Heart left ventricle (tissue), 16 donors: ENCODE measurements at places on chromosomes 5 and 9. TPM values are rescaled to one million over a fixed set of nuclear protein-coding genes. Genes with fewer than 3 reads are reported as not detected.

Gene TTLL11
- polyA plus RNA-seq = 2.7 TPM

GRCh38 chr9:117938896-117939295 lies 234.7 kb downstream of the TLR4 start:
- H3K4me1 ChIP-seq = no peaks in the 10 kb centered on the region
- no peak overlapping the region for H3K4me3 ChIP-seq
- no peak for DNase-seq
- no peak overlapping the region for H3K27ac ChIP-seq
- no peaks in the 10 kb centered on the region for H3K36me3 ChIP-seq

Gene LHX3
- not detected for polyA plus RNA-seq

DNA sequence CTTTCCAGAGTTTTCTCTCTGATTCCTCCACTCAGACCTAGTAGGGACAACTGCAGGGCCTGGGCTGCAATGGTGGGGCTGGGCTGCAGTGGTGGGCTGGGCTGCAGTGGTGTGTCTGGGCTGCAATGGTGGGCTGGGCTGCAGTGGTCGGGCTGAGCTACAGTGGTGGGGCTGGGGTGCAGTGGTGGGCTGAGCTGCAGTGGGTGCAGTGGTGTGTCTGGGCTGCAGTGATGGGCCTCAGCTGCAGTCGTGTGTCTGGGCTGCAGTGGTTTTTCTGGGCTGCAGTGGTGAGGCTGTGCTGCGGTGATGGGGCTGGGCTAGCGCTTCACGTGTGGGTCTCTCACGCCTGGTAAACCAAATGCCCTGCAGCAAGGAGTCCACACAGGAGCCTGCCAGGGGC lies 27.4 kb downstream of the ABO start:
- H3K4me1 ChIP-seq = peaks cover 6% of the 10 kb centered on the region
- H3K36me3 ChIP-seq = no peaks in the 10 kb centered on the region
- DNase-seq = no peak
- no peak overlapping the region for H3K4me3 ChIP-seq
- no peak overlapping the region for H3K27ac ChIP-seq

GRCh38 chr5:107668154-107669095 lies 2.3 kb downstream of the EFNA5 start:
- peak overlapping the region; percentile 88 for H3K27ac ChIP-seq
- H3K27me3 ChIP-seq = peaks cover 66% of the 10 kb centered on the region
- no peaks in the 10 kb centered on the region for H3K4me1 ChIP-seq
- H3K4me3 ChIP-seq = peak overlapping the region; percentile 70
- no peak for DNase-seq

Gene TCERG1
- polyA plus RNA-seq = 13.8 TPM

Gene FBXL17
- 15.7 TPM for polyA plus RNA-seq

Gene PRUNE2
- polyA plus RNA-seq = 0.65 TPM

Gene ADRA1B
- polyA plus RNA-seq = 0.65 TPM

DNA sequence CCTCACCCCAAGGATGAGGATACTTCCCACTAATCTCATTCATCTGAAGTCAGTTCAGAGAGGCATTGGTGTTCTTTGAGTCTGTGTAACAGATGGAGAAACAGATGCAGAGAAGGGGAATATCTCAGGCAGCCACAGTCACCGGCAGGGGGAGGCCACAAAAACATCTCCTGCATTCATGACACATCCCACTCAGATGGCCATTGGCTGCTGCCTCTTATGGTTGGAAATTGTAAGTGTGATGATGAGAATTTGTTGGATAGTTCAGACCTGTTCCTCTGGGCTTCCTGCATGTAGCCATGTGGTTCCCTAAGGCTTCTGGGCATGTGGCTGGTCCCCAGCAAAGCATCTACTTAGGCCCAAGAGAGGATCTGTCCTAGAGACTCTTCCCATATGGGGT lies 45.9 kb upstream of the GABRP start:
- no peaks in the 10 kb centered on the region for H3K4me1 ChIP-seq
- H3K4me3 ChIP-seq = no peak overlapping the region
- H3K27me3 ChIP-seq = no peaks in the 10 kb centered on the region
- no peak overlapping the region for H3K27ac ChIP-seq
- H3K36me3 ChIP-seq = no peaks in the 10 kb centered on the region
- no peak for DNase-seq

Gene PCDHA1
- not detected for polyA plus RNA-seq

DNA sequence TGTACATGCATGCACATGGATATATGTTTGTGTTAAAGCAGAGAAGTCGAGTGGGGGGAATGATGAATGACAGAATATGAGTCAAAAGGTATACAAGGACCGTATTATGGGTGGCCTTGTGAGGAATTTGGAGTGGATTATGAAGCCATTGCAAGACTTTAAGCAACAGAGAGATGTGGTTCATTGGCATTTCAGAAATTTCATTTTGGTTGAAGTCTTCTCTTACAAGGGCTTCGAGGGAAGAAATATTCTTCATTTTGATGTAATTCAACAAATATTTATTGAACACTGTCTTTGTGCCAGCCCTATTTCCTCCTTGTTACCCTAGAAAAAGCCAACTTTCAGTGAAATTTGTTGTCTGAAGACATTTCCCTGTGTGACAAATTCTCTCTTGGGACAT lies 83.9 kb upstream of the SLCO6A1 start:
- H3K4me3 ChIP-seq = no peak overlapping the region
- H3K36me3 ChIP-seq = no peaks in the 10 kb centered on the region
- no peak overlapping the region for H3K27ac ChIP-seq
- H3K4me1 ChIP-seq = no peaks in the 10 kb centered on the region

Gene TMEM174
- polyA plus RNA-seq = not detected

Gene STK32A
- polyA plus RNA-seq = 0.15 TPM

DNA sequence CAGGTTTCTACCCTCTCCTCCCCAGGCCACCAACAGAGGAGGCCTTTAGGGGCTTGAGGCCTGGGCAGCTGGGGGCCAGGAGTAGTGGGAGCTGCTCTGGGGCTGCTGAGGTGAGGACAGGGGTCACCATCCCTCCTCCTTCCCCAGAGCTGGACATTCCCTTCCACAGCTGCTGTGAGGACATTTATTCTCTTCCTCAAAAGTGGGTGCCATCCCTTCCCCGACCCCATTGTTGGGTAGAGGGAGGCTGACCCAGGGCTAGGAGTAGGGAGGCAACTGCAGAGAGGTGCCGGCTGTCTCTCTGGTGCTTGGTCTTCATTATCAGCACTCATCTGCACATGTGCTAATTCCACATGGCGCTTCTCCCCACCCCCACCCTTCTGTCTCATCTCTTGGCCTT lies 113.9 kb upstream of the FBXL7 start:
- H3K4me3 ChIP-seq = no peak overlapping the region
- DNase-seq = no peak
- no peaks in the 10 kb centered on the region for H3K27me3 ChIP-seq
- H3K36me3 ChIP-seq = no peaks in the 10 kb centered on the region

Gene RNF145
- 69.0 TPM for polyA plus RNA-seq

Gene HTR4
- polyA plus RNA-seq = 0.11 TPM

DNA sequence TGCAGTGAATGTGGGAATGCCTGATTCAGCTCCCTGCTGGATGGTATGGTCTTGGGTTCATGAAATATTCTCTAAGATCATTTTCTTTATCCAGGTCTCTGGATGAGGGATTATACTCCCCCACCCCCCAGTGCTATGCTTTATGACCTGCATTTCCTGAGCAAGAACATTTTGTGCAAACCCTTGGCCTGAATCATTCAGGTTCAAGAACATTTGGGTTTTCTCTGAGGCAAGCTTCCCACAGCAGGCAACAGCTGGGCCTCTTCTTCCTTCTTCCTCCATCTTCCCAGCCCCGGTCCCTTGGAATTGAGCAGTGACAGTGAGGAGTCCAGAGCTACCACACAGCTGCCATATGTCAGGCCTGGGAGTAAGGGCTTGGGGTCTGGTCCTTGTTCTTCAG lies 58.6 kb upstream of the TNFSF15 start:
- H3K27me3 ChIP-seq = no peaks in the 10 kb centered on the region
- no peaks in the 10 kb centered on the region for H3K4me1 ChIP-seq
- H3K4me3 ChIP-seq = no peak overlapping the region
- no peak for DNase-seq
- no peaks in the 10 kb centered on the region for H3K36me3 ChIP-seq
- H3K27ac ChIP-seq = no peak overlapping the region

DNA sequence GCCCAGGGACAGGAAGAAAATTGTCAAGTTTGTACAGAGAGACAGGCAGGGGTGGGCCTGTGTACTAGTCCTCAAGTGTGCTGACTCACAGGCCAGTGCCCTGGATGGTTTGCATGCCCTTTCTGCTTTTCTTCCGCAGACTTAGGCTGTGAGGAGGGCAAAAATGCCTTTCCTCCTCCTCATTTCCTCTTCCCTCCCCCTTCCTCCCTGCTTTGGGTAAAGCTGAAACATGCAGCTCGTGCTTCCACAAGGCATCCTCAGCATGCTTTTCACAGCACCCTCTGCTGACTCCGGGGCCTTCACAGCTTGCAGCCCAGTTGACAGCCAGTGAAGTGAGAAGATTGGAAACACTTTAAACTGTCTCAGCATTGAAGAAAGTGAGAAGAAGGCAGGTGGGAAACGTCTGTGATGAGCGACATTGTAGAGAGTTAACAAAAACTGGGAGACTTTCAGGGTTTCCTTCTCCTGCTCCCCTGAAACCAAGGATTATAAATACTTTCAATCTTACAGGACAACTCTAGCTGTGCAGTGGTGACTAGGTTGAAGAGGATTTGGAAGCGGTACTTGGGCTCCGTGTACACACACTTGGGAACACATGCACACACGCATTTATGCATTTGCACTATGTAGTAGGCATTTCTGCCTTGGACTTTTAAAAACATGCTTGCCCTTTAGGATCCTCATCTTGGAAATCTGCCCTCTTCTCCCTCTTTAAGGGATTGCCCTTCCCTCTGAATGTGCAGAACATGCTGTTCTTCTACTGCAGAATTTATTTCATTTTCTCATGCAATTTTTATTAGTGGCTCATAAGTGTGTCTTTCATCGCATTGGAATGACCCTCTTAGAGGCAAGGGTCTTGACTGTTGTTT lies 138.8 kb downstream of the GRIA1 start:
- H3K27me3 ChIP-seq = no peaks in the 10 kb centered on the region
- H3K36me3 ChIP-seq = no peaks in the 10 kb centered on the region
- H3K4me3 ChIP-seq = no peak overlapping the region
- peak overlapping the region; percentile 36 for H3K27ac ChIP-seq
- peaks cover 8% of the 10 kb centered on the region for H3K4me1 ChIP-seq

- peak overlapping the region; percentile 92 for H3K27ac ChIP-seq
- H3K36me3 ChIP-seq = no peaks in the 10 kb centered on the region
- peaks cover 5% of the 10 kb centered on the region for H3K27me3 ChIP-seq
- H3K4me3 ChIP-seq = no peak overlapping the region
- H3K4me1 ChIP-seq = no peaks in the 10 kb centered on the region
These were observed 3.9 kb downstream of the BNC2 start for GRCh38 chr9:16866587-16866986.

DNA sequence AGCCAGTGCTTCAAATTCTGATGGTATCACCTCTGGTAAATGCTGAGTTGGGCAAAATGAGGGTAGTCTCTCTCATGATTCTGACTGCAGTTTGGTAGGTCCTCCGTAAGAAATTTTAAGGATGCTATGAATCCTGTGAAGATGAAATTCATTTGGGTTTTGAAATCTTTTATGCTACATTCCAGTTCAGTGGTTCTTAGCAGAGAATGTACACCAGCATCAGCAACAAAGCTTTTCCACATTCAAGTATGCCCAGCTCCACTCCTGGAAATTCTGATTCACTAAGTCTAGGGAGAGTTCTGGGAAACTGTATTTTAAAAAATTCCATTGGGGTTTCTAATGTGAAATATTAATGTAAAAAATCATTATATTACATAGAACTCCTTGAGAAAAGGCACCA lies 33.6 kb upstream of the ACOT12 start:
- no peaks in the 10 kb centered on the region for H3K27me3 ChIP-seq
- H3K4me3 ChIP-seq = no peak overlapping the region
- H3K4me1 ChIP-seq = peaks cover 4% of the 10 kb centered on the region
- H3K36me3 ChIP-seq = no peaks in the 10 kb centered on the region
- DNase-seq = no peak

Gene MLANA
- polyA plus RNA-seq = not detected

- no peaks in the 10 kb centered on the region for H3K4me1 ChIP-seq
- H3K4me3 ChIP-seq = peak overlapping the region; percentile 47
- DNase-seq = no peak
- no peaks in the 10 kb centered on the region for H3K36me3 ChIP-seq
- H3K27ac ChIP-seq = peak overlapping the region; percentile 21
These were observed 512 bp downstream of the GRIN3A start for GRCh38 chr9:101737705-101738565.

DNA sequence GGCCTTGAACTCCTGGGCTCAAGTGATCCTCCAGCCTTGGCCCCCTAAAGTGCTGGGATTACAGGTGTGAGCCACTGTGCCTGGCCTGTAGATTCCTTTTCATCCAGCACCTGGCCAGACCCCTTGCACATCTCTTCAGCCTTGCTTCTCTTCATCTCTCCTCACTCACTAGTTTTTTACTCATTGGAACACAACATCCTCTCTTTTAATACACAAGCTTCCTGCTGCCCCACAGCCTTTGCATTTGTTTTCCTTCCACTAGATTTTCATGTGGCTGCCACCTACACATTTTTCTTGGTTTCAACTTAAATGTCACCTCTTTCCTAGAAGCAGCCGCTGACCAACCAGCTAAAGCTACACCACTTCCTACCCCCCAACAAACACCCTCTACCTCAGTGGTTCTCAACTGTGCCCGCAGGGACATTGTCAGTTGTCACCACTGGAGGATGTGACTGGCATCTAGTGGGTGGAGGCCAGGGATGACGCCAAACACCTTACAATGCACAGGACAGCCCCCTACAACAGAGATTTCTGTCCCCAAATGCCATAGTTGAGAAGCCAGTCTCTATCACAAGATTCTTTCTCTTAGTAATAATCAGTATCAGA lies 33.7 kb downstream of the HAVCR1 start:
- no peak overlapping the region for H3K4me3 ChIP-seq
- no peaks in the 10 kb centered on the region for H3K4me1 ChIP-seq
- no peak overlapping the region for H3K27ac ChIP-seq

Gene KCNMB1
- polyA plus RNA-seq = 1.2 TPM

GRCh38 chr9:87063871-87064270 lies 116.6 kb upstream of the GAS1 start:
- peak overlapping the region; percentile 75 for H3K27ac ChIP-seq
- no peaks in the 10 kb centered on the region for H3K4me1 ChIP-seq
- H3K4me3 ChIP-seq = no peak overlapping the region
- no peak for DNase-seq
- no peaks in the 10 kb centered on the region for H3K36me3 ChIP-seq

- no peak overlapping the region for H3K27ac ChIP-seq
- peak overlapping the region; percentile 40 for H3K4me3 ChIP-seq
- no peak for DNase-seq
- peaks cover 17% of the 10 kb centered on the region for H3K4me1 ChIP-seq
- peaks cover 67% of the 10 kb centered on the region for H3K27me3 ChIP-seq
These were observed 195.8 kb upstream of the TBCA start for GRCh38 chr5:77971776-77972468.

- H3K4me1 ChIP-seq = no peaks in the 10 kb centered on the region
- H3K36me3 ChIP-seq = no peaks in the 10 kb centered on the region
- no peak overlapping the region for H3K27ac ChIP-seq
- DNase-seq = no peak
- H3K27me3 ChIP-seq = no peaks in the 10 kb centered on the region
- no peak overlapping the region for H3K4me3 ChIP-seq
These were observed 43.9 kb downstream of the NSA2 start for GRCh38 chr5:74810915-74811314.

GRCh38 chr5:36605241-36605640 lies 1.2 kb upstream of the SLC1A3 start:
- H3K27me3 ChIP-seq = no peaks in the 10 kb centered on the region
- H3K36me3 ChIP-seq = no peaks in the 10 kb centered on the region
- DNase-seq = no peak
- peaks cover 7% of the 10 kb centered on the region for H3K4me1 ChIP-seq
- H3K4me3 ChIP-seq = peak overlapping the region; percentile 62

Gene SEC24A
- polyA plus RNA-seq = 8.1 TPM
